Spinal cord (tissue), 10 donors: ENCODE measurements at places on chromosomes 2 and 18. TPM values are rescaled to one million over a fixed set of nuclear protein-coding genes. Genes with fewer than 3 reads are reported as not detected.

The SCG2 gene
- 199 TPM for polyA plus RNA-seq

The PLEK gene
- polyA plus RNA-seq: 8.5 TPM

The L3MBTL4 gene
- polyA plus RNA-seq: 3.9 TPM

The ZDBF2 gene
- polyA plus RNA-seq: 13.1 TPM

The TMEM198 gene
- 19.0 TPM for polyA plus RNA-seq

The ZNF521 gene
- 54.8 TPM for polyA plus RNA-seq

The SERPINB2 gene
- not detected for polyA plus RNA-seq

The SULT1C2 gene
- 2.8 TPM for polyA plus RNA-seq

The CELF4 gene
- 134 TPM for polyA plus RNA-seq

The ERICH2 gene
- 5.0 TPM for polyA plus RNA-seq

The EFR3B gene
- polyA plus RNA-seq: 44.1 TPM

The CHRNG gene
- polyA plus RNA-seq: 0.35 TPM

The DCC gene
- polyA plus RNA-seq: 17.7 TPM

The PAX8 gene
- polyA plus RNA-seq: 42.7 TPM

The SLC38A11 gene
- 2.2 TPM for polyA plus RNA-seq

The SKOR2 gene
- polyA plus RNA-seq: 5.2 TPM

The LRRTM1 gene
- 39.3 TPM for polyA plus RNA-seq

The ELOA2 gene
- 0.06 TPM for polyA plus RNA-seq

The GKN2 gene
- polyA plus RNA-seq: not detected

The CYBRD1 gene
- 20.7 TPM for polyA plus RNA-seq

The DPP10 gene
- 54.3 TPM for polyA plus RNA-seq

The CROCC2 gene
- 3.0 TPM for polyA plus RNA-seq

The FN1 gene
- polyA plus RNA-seq: 430 TPM
